Suppressor macrophage treated with lipopolysaccharide for 4 hours (primary cell): ENCODE measurements at places on chromosomes 2 and 18.

DNA sequence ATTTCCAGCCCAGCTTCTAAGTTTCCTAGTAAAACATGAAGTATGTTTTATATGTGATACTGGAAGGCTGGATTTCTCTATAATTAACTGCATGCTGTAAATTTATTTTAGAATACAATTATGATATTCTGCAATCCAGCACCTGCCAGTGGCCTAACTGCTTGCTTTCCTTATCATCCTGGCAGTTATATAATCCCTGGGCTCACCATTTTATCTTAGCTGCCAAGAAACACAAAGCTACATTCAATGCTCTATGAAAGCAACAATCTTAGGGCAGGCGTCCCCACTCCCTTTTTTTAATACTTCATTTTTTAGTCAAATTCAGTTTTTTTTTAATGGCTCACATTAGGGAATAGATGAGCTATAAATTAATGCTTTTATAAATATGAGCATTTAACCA is 38.4 kb upstream of the UBXN4 start:
- DNase-seq: no peak

DNA sequence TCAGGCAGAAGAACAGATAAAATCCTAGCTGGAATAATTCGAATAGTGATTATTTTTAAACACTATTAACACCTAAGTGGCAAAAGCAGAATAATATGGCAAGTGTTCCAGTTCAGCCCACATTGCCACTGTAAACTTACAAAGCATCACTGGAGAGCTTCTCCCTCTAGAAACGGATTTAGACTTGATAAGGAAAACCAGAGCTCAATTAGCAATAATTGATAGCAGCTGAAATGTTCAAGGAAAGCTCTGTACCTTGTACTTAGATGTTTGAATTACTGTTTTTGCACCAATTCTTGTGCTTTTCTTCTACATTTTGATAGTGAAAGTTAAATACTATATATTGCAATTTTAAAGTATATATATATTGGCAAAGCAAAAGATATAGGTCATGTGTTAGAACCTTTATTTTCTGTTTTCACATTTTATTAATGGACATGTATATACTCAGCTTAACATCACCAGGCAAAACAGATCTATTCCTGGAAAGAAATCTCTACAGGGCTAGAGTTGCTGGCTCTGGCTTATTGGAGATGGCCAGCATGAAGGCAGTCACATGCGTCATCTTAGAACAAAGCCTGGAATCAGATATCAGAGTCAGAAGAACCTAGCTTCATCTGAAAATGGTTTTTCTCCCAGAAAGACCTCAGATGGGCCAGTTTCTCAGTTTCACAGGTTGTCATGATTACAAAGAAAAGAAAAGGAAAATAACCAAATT is 149.1 kb upstream of the CTAGE1 start:
- no peak for DNase-seq

DNA sequence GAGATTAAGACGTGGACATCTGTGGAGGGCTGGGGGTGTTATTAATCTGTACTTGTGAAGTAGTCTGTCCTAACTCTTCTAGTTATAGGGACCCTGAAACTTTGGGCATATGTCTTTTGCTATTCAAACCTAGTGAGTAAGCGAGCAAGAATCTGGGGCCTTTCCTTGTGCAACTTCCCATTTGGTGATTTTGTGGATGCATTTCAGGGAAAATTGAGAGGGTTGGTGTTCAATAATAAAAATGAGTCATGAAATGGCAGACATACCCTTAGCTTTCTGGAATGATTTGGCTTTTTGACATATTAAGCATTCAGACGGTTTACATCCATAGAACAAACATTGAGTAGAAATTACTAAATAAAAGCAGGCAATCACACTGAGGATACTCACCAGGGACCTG is 17.0 kb downstream of the COL4A4 start:
- no peak for DNase-seq

DNA sequence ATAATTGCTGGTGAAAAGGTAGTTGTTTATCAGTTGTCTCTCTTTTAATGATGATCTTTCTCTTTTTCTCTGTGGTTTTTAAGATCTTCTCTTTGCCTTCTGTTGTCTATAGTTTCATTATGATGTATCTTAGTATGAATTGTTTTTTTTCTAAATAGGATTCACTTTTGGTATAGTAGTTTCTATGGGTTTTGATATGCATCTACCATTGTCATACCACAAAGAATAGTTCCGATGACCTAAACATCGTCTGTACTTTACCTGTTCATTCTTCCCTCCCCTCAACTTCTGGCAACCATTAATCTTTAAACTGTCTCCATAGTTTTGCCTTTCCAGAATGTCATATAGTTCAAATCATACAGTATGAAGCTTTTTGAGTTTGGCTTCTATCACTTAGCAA is 19.6 kb downstream of the RDH14 start:
- no peak for DNase-seq

- peak; percentile 0 for DNase-seq
Measured at GRCh38 chr2:80560326-80560725, 255.8 kb upstream of the LRRTM1 start.

GRCh38 chr2:26849056-26849999 is 1.4 kb downstream of the DPYSL5 start:
- no peak for DNase-seq

- no peak for DNase-seq
Measured at GRCh38 chr2:1486670-1487069, 73.4 kb downstream of the TPO start.

DNA sequence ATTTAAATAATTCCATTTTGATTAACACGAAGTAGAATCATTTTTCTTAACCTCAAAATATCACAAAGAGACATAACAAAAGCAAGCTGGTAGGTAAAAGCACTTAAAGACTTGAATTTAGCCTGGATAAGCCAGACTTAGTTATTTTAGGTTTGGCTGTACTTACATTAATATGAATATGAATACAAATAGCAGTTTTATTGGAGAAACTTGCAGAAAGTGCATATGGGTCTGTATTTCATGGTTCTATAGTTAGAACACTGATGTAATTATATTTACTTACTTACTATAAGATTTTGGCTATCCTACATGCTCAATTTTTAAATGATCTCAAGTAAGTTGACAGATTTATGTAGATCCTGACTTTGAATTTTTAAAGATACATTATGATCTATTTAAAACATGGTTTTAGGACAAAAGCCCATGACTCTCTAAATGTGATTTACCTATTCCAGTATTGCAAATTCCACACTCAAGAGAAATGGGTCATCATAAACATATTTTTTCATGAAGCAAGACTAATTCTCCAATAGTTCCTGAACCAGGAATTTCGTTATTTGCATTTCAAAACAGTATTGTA is 1575.4 kb upstream of the NXPH2 start:
- no peak for DNase-seq
